ENCODE measurements at places on chromosomes 7 and 10. TPM values are rescaled to one million over a fixed set of nuclear protein-coding genes. Genes with fewer than 3 reads are reported as not detected.

Gene TOMM7
- 356 TPM for total RNA-seq

Gene MAGI2
- total RNA-seq = 1.4 TPM

Gene LUC7L2
- total RNA-seq = 46.6 TPM

Gene H2BK1
- total RNA-seq = not detected

Gene SEC23IP
- 16.1 TPM for total RNA-seq

Gene SPACDR
- 0.39 TPM for total RNA-seq

- DNase-seq = peak; percentile 61
Measured at GRCh38 chr7:36487756-36488336, 98.2 kb downstream of the ANLN start.

DNA sequence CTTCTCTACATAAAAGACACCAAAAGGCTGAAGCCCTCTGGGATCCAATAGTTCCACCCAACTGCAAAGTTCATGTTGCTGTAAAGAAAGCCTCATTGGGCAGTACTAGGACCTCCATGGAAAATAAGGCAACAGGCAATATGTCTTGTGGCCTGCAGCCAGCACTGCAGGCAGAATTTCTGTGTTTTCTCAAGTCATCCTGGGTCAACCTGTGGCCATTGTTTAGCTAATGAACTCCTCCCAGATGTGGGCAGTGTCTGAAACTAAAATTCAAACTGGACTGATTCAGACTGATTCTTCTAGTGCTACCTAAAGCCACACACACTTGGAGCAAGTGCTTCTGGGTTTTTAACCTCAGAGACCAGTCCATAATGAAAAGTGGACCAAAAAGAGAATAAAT, 141.5 kb downstream of the PPP1R17 start:
- DNase-seq = peak; percentile 30

DNA sequence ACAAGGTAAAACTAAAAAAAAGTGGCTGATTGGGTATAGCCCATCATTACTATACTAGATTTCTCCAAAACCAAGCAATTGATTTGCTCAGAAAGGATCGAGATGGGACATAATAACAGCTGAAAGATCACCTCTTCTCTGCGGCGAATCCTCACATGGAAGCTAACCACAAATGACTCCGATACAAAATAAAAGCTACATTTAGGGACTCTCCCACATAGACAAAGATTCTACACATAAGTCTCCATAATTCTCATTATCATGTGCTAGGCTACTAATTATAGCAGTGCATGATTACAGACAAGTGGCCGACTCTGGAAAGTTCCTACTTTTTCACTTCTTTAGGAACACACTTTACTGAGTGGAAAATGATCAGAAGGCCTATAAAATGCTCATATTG, 116.9 kb downstream of the RSU1 start:
- no peak for DNase-seq

DNA sequence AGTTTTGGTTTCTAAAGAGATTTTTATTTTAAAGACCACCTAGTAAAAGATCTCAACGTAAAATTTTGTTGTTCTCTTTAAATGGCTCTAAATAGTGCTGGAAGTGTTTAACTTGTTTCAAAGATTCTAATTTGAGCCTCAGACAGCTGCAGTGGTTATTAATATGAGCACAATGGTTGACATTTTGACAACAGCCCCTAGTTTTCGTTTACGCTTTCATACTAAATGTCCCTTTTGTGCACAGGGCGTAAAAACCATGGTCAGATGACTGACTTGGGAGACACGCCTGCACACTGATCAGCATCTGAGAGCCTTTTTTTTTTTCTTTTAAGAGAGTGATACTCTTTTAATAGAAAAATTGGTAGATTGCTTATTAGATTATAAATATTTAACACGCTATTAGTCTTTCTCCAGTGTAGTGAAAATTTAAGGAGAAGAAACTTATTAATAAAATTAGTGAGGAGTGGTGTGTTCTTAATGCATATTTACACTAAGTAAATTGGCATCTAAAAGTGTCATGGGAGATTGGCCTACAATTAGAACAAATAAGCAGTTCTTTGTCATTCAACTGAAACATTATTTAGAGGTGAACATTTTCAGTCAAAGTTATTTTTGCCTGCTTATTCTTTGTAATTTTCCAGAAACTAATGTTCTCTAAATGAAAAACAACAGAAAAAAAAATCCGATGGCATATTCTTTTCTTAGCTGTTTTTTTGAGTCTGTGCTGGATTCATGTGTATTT, 182.8 kb upstream of the PHYHIPL start:
- DNase-seq = no peak

DNA sequence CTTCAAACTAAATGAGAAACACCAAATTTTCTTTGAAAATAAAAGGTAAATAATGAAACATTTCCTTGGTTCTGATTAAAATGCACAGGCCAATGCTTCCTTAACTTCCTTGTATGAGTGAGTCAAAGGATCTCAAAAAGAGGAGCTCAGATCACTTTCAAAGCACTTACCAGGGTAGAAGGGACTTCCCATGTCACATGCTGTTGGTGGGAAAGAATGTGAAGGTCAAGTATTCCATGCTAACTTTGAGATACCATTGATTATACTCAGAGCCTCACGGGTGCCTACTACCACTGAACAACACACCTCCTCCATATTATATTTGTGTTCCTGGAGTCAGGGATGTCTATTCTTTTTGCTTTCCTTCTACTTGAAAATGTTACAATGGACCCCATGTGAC, 233.5 kb upstream of the KIAA1217 start:
- DNase-seq = no peak

GRCh38 chr7:105992905-105993304, 29.8 kb downstream of the CDHR3 start:
- DNase-seq = no peak

GRCh38 chr7:83494683-83495082, 154.3 kb downstream of the SEMA3E start:
- DNase-seq = no peak

- DNase-seq = peak; percentile 50
Measured at GRCh38 chr7:95213809-95214492, 110.4 kb downstream of the PON1 start.

DNA sequence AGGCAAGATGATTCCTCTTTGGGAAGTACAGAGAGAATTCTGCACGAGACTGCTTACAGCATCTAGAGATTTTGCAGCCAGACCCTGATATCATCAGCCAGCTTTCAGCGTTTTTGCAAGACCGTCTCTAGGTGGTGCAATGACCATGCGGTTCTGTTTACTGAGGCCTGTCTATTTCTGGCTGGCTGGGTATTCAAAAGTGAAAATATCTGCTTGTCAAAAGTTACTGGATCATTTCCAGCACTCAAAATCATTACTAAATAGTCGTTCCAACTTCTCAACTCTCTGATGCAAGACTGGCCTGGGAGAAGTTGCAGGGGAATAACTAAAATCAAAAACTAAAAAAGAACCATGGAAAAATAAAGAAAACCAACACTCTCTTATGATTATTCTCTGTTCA, 240.1 kb downstream of the ELMO1 start:
- peak; percentile 45 for DNase-seq

GRCh38 chr7:74324531-74325209, 35.5 kb downstream of the CLIP2 start:
- DNase-seq = no peak

- DNase-seq = no peak
Measured at GRCh38 chr10:49756641-49757040, 5.5 kb downstream of the OGDHL start.

GRCh38 chr10:75076348-75076747, 35.1 kb upstream of the SAMD8 start:
- DNase-seq = no peak

DNA sequence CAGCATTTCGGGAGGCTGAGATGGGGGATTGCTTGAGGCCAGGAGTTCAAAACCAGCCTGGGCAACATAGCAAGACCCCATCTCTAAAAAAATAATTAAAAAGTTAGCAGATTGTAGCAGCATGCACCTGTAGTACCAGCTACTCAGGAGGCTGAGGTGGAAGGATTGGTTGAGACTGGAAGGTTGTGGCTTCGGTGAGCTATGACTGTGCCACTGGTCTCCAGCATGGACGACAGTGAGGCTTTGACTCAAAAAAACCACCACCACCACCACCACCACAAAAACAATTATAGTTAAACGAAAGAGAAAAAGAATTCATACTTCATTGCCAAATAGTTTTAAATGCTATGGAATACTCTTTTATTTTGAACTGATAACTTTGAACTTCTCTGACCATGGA, 63.4 kb downstream of the VTI1A start:
- DNase-seq = no peak

DNA sequence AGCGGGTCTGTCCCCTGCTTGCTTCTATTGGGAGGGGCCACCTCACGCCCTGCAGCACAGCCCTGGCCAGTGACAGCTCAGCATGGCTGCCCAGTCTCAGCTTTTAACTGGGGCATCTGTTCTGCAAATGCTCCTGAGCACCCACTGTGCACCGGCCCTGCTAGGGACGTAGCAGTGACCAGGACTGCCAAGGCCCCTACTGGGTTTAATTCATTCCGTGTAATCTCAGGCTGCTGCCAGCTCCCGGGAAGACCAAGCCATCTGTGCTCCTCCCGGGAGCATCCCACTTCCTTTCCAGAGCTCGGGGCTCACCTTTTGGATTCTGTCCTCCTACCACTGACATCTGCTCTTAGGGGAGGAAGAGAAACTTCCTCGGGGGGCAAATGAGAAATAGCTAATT, 85.2 kb downstream of the ADARB2 start:
- DNase-seq = no peak

GRCh38 chr7:25223206-25223605, 5.1 kb downstream of the NPVF start:
- no peak for DNase-seq

DNA sequence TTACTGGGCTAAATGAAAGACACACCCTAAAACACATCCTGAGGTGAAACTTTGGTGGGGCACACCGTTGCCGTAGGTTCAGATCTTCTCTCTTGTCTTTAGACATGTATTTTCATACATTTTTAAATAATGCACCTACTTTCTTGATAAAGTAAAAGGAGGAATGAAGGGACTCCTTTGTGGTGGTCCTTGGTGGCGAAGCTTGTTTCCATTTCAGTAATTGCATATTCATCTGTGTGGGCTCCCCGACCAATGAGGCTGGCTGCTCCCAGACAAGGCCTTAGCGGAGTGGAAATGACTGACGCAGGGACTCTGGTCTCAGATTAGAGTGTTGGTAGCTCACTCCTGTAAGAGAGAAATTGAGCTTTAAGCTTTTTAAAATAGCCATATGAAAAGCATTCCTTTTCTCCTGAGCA, 815 bp downstream of the CCSER2 start:
- peak; percentile 44 for DNase-seq

- DNase-seq = no peak
Measured at GRCh38 chr7:48113275-48113674, 24.2 kb downstream of the UPP1 start.

DNA sequence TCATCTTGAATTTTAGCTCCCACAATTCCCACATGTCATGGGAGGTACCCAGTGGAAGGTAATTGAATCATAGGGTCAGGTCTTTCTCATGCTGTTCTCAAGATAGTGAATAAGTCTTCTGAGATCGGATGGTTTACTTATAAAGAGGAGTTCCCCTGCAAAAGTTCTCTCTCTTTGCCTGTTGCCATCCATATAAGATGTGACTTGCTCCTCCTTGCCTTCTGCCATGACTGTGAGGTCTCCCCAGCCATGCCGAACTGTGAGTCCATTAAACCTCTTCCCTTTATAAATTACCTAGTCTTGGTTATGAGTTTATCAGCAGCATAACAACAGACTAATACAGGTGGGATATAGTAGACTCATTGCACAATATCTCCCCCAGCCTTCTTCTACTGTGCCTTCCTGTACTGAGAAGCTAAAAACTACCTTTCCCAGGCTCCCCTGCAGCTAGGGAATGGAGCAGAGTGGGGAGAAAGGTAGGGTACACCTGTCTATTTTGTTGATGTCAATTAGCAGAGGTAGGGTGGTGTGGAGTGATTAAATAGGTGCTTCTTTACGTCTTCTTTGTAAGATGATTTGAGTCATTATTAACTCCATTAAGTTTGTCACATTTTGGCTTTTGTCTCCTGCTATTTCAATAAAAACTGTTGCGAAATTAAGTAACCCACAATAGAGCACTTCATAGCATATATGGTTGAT, 48.2 kb upstream of the EBLN1 start:
- DNase-seq = no peak

DNA sequence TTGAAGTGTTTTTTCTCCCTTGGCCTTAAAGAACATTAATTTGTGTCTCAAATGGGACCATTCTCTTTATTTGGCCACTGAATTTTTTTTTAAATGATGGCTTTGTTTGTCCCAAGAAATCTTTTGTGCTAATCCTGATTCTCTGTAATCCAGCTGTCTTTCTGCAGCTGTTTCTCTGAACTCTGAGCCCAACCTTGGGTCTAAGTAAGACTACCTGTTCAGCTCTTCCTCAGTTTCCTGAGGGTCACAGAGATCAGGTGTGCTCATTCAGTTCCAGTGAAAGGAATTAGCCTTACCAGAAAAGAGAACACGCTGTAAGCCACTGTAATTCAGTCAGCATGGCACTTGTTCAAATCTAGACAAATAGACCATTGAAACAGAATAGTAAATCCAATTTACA, 94.2 kb downstream of the ANKIB1 start:
- no peak for DNase-seq

DNA sequence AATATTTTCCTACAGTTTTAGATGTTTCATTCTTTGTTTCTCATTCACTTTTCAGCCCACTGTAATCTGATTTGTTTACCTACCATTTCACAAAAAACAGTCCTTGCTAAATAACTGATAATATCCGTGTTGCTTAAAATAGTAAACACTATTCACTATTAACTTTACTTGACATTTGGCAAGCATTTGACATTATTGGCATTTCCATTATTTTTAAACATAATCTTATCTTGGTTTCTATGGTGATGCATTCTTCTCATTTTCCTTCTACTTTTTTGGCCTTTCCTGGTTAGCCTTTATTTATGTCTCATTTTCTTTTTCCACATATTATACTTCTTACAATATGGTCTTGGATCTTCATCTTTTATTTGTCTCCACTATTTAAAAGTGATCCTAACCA, 715.3 kb downstream of the DNAJB9 start:
- no peak for DNase-seq

GRCh38 chr7:30973791-30974604, 10.2 kb downstream of the GHRHR start:
- no peak for DNase-seq

DNA sequence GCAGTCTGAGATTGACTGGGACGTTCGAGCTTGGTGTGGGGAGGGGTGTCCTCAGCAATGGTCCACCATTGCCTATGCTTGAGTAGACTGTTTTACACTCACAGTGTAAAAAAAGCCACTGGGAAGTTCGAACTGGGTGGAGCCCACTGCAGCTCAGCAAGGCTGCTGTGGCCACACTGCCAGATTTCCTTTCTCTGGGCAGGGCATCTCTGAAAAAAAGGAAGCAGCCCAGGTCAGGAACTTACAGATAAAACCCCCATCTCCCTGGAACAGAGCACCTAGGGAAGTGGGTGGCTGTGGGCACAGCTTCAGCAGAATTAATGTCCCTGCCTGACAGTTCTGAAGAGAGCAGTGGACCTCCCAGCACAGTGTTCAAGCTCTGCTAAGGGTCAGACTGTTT, 80.3 kb downstream of the BICC1 start:
- DNase-seq = no peak

- no peak for DNase-seq
Measured at GRCh38 chr10:75223507-75223906, 12.2 kb downstream of the COMTD1 start.

DNA sequence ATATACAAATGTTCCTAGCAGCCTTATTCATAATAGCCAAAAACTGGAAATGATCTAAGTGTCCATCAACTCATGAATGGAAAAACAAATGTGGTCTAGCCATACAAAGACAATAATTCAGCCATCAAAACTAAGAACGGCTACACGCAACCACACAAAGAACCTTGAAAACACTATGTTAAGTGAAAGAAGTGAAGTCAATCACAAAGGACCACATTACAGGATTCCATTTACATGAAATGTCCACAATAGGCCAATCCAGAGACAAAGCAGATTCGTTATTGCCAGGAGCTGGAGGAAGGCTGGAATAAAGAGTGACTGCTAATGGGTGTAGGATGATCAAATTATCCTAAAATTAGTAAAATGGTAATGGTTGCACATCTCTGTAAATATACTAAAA, 21.1 kb downstream of the MKRN1 start:
- DNase-seq = no peak

All from RPMI7951 (cell line).